ENCODE measurements at places on chromosomes 5 and 9.

DNA sequence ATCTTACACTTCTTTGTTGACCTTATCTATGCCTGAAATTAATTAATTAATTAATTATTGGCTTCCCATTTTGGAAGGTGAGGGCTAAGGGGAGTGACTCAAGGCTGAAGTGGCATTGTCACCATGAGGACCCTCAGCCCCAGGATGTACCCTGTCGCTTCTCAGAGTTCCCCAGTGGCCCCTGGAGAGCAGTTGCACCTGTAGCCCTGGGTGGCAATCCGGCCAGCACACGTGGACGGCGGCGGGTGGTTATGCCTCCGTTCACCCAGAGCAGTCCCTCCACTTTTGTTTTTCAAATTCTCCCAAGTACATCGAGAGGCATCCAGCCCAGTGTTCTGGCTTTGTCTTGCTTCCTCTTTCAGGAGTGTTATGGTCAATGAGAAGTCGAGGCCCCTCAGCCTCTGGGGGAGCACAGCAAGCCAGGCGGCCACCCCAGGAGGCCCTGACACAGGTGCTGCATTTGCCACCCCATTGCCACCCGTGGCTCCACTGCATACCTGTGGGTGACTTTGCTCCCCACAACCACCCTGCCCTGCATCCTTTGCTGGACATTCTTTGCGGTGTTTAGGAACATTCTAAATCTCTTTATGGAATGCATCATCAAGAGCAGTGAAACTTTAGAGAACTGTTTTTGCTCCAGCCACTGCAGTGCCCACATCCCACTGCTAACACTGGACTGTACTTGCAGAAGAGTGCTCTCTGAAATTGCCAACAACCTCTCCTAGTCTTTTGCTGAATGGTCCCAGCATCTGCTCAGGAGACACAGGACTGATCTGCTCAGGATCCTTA is 11.5 kb upstream of the IRX2 start:
- DNase-seq = no peak

GRCh38 chr5:125883223-125883622 is 540.0 kb upstream of the GRAMD2B start:
- DNase-seq = no peak

GRCh38 chr5:13976867-13977830 is 32.7 kb upstream of the DNAH5 start:
- no peak for DNase-seq

GRCh38 chr9:2013743-2014475 is 1.2 kb upstream of the SMARCA2 start:
- DNase-seq = no peak

DNA sequence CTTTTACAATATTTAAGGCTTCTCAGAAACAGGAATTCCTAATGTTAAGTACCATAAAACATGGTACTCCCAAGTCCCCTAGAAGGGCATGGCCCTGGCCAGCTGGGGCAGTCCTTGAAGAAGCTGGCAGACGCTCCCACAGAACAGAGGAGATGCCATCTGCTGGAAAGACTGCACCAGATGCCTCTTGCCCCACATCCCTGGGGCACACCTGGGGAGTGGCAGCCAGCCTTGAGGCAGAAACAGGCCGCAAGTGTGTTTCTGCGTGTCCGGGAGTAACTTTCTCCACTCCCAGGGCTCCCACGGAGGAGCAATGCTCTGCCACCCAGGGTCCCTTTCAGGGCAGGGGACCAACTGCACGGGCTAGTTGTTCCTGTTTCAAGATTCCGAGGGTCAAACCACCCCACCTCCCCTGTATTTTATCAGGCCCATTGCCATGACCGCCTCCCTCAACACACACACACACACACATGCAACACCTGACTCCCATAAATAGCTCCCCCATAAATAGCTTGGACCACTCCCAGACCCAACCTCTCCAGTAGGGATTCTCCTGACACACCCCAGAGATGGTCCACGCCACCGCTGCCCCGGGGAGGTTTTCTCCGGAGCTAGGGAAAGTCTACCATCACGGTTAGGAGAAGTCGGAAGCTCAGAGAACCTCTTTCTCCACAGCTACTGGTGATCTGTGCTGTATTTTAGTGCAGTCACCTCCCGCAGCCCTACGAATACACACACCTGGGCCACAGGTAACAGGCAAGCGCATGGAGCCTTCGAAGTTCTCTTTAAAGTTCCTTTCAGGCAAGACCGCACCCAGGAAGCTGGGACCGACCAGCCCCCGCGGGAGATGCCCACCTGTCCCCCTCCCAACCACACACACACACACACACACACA is 1.5 kb downstream of the SPOCK1 start:
- DNase-seq = peak; percentile 54

DNA sequence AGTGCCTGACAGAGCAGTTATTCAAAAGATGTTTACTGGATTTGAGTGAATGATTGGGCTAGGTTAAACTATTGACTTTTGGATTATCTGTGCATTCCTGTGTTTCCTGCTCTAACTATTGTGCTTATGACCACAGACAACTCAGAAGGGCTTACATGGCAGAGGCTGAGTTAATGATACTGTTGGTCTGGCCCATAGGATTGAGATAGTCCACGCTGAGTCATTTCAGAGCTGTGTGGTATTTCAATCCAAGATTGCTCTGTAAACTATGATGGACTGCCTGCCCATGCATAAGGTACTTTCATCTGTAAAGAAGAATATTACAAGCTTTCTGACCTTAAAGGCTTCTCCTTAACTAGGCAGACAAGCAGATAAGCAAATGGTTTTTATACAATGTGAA is 49.1 kb upstream of the SLIT3 start:
- no peak for DNase-seq

DNA sequence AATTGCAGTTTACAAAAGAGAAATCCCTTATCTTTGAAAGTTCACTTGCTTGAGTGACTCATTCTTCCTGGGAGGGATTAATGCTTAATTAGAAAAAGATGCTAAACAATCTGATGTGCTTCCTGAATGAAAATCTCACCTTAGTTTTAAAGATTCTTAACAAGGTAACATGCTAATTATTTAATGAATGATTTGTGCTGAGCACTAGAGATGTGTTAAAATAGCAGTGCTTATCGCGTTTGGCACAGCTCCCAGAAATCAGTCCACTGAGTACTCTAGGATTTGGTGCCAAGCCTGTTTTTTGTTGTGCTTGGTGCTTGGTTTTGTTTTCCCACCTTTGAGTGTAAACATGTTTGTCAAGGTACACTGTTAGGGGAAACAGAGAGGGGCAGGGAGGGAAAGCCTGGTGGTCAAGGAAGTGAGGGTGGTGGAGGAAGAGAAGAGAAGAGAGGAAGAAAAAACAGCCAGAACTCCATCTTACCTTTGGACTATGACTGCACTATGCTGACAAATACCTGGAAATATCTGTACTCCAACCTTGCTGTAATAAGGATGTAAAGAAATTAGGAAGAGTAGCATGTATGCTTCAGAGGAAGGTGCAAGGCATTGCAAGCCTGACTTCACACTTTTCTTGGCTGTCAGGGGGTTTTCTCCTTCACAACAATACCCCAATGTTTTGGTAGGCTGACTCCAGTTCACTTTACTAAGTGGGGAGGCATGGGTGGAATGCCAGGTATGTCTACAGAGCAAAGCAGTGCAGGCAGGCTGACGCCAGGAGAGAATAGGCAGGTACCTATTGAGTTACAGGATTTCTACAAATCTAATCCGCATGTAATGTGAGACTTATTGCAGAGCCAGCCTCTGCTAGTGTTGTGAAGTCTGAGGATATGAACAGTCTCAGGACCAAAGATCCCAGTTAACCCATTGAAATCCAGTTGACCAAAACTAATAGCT is 157.2 kb upstream of the ISL1 start:
- DNase-seq = peak; percentile 49

DNA sequence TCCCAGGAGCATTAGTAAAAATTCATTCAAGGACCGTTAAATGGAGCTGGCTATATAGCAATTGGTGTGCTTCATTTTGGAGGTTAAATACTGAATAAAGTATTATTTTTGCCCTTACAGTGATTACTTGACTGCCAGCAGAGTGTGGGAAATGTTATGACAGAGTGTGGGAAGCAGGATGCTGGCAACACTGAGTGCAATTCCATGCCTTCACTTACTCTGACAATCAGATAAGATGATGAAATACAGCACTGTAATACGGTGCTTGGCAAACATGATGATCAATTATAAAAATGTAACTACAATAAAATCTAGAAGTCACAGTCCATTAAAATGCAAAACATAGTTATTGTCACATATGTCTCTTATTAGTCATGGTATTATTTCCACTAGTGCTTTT is 651.3 kb downstream of the PTPRD start:
- DNase-seq = no peak

DNA sequence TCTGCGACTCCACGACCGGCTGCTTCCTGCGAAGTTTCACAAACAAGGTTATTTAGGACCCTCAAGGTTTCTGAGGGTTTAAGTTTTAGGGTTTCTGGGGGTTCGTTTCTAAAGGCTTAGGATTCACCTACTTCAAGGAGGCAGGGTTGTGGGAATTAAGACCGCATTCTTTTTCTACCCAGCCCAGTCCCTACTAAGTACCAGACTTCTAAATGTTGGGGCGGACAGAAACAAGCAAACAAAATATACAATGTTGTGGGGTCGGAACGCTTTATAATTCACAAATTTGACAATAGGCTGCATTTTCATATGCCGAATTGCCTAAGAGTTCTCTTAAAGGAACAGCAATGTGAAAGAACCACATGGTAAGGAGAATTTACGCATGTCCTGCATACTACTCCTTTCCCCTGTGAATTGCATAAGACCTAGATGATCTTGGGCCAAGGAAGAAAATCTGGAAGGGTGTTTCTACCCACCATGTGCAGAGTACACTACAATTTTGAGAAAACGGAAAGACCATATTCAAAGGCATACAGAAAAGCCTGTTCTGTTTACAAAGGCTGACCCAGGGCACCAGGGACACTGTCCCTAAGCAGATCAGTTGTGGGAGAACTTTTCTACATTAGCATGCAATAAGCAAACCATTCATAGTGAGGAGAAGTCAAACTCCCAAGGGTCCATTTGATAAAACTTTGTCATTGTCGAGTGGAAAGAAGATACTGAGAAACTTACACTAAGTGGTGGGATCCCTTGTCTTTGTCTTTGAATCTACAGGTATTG is 457.3 kb downstream of the RAB3C start:
- no peak for DNase-seq

DNA sequence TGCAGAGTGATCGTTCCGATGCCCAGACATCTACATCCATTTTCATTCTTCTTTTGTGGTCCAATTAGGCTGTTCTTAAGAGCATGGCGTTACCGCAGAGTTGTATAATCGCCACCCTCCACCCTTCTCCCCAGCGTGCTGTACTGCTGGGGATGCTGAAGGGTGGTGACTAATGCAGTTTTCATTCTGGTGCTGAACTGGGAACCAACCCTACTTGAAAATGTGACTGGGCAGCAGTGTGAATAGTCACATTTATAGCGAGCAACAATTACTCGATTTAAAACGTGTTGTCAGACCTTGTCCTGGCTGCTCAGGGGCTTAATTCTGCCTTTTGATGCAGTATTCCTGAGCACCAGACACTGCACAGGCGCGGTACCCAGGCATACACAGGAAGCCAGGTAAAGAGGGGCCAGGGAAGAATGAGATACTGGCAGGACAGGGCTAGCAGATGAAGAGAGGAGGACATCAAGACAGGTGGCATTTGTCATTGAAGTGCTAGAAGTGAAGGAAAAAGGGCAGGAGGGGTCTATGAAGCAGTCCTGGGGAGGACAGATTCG is 719 bp upstream of the ISCA1 start:
- no peak for DNase-seq

DNA sequence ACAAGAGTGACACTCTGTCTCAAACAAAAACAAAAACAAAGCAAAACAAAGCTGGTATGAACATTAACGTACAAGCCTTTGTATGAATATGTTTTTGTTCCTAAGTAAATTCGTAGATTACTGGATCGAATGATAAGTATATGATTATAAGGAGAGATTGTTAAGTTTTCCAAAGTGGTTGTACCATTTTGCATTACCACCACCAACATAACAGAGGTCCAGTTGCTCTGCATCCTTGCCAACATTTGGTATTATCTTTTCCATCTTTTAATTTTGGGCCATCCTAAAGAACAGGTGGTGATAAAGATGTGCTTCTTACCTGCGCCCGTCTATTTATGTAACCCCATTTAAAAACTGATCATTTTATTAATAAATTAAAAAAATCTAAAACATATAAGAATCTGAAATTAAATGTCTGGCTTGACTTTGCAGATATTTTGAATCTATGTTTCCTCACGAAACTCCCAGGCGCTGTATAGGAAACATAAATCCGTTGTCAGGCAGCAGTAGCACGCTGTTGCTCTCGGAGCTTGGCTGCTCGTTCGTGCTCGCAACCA is 593 bp upstream of the NAA35 start:
- no peak for DNase-seq

DNA sequence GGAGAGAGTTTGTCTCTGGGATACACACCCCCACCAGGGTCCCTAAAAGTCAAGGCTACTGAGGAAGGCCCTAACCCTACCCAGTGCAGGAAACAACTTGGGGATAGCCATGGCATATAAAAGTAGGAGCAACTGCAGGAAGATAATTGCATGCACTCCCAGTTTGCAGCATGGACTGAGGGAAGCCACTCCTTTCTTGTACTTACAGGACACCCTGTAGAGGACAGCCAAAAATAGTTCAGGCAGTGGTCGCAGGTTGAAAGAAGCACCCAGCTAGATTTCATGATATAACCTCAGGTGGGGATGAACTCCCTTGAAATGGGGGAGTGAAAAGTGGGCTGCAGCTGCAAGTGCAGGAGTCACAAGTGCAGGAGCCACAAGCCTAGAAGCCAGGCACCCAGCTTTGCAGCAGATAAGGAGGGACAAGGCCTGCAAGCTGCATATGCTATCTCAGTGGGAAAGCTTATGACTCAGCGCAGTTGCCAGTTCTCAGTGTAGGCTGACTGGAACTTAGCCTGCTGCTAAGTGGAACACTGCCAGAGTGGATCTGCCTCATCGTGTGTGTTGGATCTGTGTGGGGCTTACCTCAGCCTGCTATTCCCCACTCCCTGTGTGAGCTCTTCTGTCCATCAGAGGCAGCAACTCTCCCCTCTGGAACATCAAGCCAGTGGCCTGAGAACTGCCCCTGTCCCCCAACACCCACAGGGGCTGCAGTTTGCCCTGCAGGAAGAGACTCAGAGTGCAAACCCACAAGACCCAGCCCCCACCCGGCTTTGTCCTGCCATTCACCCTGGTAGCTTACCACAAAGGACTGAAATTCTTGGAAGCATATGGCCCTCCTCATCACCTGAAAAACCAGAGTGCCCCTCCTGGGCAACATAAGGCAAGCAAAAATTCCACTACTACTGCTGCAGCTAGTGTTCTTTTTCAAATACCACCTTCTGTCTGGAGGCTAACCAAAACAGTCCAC is 42.7 kb downstream of the CYLC2 start:
- no peak for DNase-seq

All from H1 (cell line).